ENCODE measurements at places on chromosomes 3 and 15.

DNA sequence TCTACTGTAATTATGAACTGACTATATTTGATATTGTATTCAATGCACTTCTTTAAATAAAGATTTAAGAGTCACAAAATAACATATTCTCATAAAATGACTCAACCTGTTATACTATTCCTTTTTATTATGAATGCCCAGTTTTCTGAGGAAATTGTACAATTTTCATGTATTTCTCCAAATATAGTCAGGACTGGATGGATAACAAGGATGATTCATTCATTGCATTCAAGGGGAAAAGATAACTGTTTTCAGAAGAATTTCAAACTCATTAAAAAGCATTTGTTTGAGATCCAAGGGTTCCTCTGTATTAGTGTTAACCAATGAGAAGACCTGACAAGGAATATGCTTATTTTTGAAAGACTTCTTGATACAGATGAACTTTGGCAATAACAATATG lies 163.7 kb downstream of the MEIS2 start:
- no peak for DNase-seq

DNA sequence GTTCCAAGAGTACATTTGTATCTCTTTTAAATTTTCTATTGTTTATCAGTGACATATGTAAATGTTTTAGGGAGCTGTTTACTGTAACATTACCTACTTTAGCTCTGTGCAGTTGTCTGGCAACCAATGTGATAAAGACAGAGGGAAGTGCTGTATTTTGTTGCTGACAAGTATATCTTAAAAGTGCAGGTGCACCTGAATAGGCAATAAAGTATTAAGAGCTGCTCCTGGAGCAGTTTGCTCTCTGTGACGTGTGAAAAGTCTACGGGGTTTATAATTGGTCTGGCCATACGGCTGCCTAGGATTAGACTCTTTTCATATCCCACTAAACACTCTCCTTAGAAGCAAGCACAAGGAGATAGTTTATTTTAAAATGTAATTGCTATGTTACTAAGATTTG lies 178.3 kb downstream of the IGF1R start:
- DNase-seq, result no peak

DNA sequence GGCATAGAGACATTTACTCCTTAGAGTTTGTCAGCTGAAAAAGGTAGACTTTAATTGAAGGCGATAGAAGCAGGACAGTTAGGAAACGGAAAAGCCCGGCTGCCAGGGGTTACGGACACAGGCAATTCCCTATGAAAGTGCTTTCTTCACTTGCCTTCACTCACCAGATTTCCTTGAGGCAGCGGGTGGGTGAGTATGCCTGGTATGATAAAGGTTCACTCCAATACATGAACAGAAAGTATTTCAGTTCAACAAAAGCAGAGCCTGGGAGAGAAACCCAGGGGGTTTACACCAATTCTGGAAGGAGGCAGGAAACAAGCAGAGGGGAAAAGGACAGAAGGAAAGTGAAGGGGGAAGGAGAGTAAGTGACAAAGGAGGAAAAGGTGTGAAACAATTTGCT lies 53.9 kb downstream of the QTRT2 start:
- DNase-seq, result no peak

DNA sequence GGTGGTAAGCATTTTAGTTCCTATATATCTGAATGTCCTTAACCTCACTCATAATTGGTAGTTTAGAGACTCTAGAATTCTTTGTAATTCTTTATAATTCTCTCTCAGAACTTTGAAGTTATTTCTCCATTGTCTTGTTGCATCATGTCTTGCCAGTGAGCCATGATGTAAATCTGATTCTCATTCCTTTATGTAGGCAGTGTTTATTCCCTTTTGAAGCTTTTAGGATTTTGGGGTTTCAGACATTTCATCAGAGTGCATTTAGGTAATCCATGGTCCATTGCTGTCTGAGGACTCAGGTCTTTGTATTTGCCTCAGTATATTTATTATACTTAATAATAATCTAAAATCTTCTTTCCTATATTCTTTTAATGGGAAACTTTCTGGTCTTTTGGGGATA lies 20.6 kb downstream of the CMC1 start:
- no peak for DNase-seq

- no peak for DNase-seq
Observed at GRCh38 chr3:59499000-59499399, 449.2 kb upstream of the CFAP20DC start.

- DNase-seq, result no peak
Observed at GRCh38 chr15:47466357-47466756, 250.9 kb upstream of the SEMA6D start.
